ENCODE measurements at places on chromosomes 3 and 15. TPM values are rescaled to one million over a fixed set of nuclear protein-coding genes. Genes with fewer than 3 reads are reported as not detected.

DNA sequence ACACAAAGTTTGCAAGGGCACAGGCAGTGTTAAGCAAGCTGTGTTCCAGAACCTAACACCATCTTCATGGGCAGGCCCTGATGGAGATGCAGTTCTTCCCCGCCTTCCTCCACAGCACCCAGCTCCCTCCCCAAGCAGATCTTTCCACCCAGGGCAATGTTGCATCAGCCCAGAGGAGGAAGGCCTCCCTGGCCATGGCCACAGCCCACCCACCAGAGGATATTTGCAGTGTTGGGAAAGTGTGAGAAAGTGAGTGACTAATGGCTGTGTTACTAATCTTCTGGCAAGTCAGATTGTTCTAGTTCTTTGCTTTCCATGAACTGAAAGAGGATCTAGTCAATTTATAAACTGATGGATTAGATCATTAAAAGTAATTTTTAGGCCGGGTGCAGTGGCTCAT lies 42.0 kb upstream of the ATP10A start:
- no peaks in the 10 kb centered on the region for H3K27me3 ChIP-seq
- no peak for DNase-seq
- H3K4me1 ChIP-seq = no peaks in the 10 kb centered on the region
- H3K4me3 ChIP-seq = no peak overlapping the region

- no peak overlapping the region for H3K4me3 ChIP-seq
- H3K4me1 ChIP-seq = no peaks in the 10 kb centered on the region
- no peaks in the 10 kb centered on the region for H3K36me3 ChIP-seq
- no peaks in the 10 kb centered on the region for H3K27me3 ChIP-seq
Measured at GRCh38 chr15:39287322-39288195, 293.3 kb upstream of the THBS1 start.

DNA sequence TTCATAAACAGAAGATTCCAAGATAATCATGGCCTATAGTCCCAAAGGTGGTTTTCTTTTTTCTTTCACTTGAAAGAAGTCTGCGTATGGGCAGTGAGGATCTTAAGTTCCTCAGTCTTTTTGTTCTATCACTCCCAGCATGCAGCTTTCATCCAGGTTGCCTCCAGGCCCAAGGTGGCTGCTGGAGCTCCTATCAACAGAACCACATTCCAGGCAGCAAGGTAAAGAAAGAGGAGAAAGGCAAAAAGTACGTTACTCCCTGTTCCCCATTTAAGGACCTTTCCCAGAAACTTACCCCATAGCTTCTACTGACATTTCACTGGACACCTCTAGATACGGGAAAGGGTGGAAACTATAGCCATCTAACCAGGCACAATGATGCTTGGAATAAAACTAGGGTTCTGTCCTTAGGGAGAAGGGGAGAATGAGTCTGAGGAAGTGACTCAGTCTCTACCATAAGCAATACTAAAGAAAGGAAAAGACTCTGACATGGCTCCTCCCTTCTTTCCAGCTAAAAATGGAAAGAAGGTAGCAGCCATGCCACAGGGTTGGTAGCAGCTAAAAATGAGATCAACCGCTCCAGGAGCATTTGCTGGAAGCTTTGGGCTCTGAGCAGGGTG lies 313.9 kb upstream of the NR2E3 start:
- H3K36me3 ChIP-seq = no peaks in the 10 kb centered on the region
- no peaks in the 10 kb centered on the region for H3K4me1 ChIP-seq
- DNase-seq = no peak

- H3K4me3 ChIP-seq = no peak overlapping the region
- H3K27me3 ChIP-seq = no peaks in the 10 kb centered on the region
- peak; percentile 17 for DNase-seq
- no peak overlapping the region for H3K27ac ChIP-seq
- no peaks in the 10 kb centered on the region for H3K4me1 ChIP-seq
Measured at GRCh38 chr15:85125056-85125661, 143.5 kb downstream of the PDE8A start.

- no peak overlapping the region for H3K4me3 ChIP-seq
- peaks cover under 1% of the 10 kb centered on the region for H3K4me1 ChIP-seq
- no peaks in the 10 kb centered on the region for H3K27me3 ChIP-seq
- DNase-seq = no peak
- peaks cover 2% of the 10 kb centered on the region for H3K36me3 ChIP-seq
Measured at GRCh38 chr15:89864958-89865739, 28.6 kb downstream of the AP3S2 start.

Gene SSUH2
- total RNA-seq = 0.44 TPM

GRCh38 chr3:177590826-177591225 lies 393.5 kb upstream of the TBL1XR1 start:
- H3K27ac ChIP-seq = no peak overlapping the region
- H3K4me1 ChIP-seq = no peaks in the 10 kb centered on the region
- H3K4me3 ChIP-seq = no peak overlapping the region
- no peak for DNase-seq
- no peaks in the 10 kb centered on the region for H3K27me3 ChIP-seq

Measured in kidney (tissue), 22 donors.